ENCODE measurements at places on chromosomes 16 and 17. TPM values are rescaled to one million over a fixed set of nuclear protein-coding genes. Genes with fewer than 3 reads are reported as not detected.

Gene SOCS1
- total RNA-seq = 10.7 TPM

- peak overlapping the region; percentile 90 for H3K4me3 ChIP-seq
- peak; percentile 70 for DNase-seq
- H3K36me3 ChIP-seq = no peaks in the 10 kb centered on the region
- peak overlapping the region; percentile 82 for H3K27ac ChIP-seq
Measured at GRCh38 chr17:4949321-4950074, 1.2 kb upstream of the PFN1 start.

DNA sequence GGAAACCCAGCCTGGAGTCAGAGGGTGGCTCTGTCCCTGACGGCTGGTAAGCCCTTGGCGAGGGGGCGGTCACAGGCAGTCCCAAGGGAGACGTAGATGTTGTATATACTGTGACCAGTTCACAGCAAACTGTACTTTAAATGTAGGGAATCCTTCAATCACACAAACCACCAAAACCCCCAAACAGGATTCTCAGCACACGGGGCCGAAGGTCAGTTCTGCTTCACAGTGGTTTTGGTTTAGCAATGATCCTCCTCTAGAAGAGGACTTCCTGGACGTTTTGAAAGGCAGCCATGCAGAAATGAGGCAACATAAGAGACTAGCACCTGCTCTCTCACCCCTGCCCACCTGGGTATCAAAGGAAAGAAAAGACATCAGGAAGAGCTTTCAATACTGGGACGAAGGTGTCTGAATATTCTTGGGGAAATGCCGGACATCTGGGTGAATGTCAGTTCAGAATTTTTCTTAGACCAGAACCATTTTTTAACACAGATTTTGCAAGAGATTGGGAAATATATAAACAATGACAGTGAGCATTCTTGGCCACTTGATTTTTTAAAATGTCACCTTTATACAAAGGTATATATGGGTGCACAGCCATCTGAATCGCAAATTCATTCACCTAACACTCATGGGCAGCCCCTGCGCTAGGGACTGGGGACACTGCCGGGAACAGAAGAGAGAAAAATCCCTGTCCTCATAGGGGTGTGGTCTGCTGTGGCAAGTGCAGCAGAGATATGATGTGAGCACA is 74.2 kb downstream of the CRISPLD2 start:
- no peak overlapping the region for H3K27ac ChIP-seq
- no peaks in the 10 kb centered on the region for H3K36me3 ChIP-seq
- DNase-seq = no peak
- peaks cover 7% of the 10 kb centered on the region for H3K4me1 ChIP-seq
- no peak overlapping the region for H3K4me3 ChIP-seq

- H3K27ac ChIP-seq = no peak overlapping the region
- no peaks in the 10 kb centered on the region for H3K36me3 ChIP-seq
- H3K4me3 ChIP-seq = no peak overlapping the region
- DNase-seq = no peak
- H3K4me1 ChIP-seq = peaks cover 3% of the 10 kb centered on the region
Measured at GRCh38 chr16:57867000-57867561, 64.8 kb upstream of the KIFC3 start.

Gene MAPT
- total RNA-seq = 5.0 TPM

DNA sequence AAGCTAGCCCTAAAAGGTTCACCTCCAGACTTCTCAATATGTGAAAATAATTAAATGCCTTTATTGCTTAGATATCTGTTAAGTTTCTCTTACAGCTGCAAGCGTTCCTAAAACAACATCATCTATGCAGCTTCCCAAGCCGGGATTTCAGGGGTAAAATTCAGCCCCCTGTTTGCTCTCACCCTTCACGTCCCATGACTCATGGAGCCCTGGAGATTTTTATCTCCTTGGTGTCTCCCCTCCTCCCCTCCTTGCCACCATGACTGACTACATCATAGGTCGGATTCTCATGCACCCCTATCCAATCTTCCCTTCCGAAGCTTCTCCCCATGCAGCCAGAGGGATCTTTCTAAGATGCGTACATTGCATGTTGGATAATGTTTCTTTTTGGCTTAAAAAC is 21.0 kb upstream of the CACNG4 start:
- no peaks in the 10 kb centered on the region for H3K27me3 ChIP-seq
- no peak overlapping the region for H3K4me3 ChIP-seq
- no peaks in the 10 kb centered on the region for H3K4me1 ChIP-seq
- H3K27ac ChIP-seq = no peak overlapping the region
- DNase-seq = no peak

Gene RAB37
- total RNA-seq = 0.94 TPM

Gene C17orf50
- 48.8 TPM for total RNA-seq

DNA sequence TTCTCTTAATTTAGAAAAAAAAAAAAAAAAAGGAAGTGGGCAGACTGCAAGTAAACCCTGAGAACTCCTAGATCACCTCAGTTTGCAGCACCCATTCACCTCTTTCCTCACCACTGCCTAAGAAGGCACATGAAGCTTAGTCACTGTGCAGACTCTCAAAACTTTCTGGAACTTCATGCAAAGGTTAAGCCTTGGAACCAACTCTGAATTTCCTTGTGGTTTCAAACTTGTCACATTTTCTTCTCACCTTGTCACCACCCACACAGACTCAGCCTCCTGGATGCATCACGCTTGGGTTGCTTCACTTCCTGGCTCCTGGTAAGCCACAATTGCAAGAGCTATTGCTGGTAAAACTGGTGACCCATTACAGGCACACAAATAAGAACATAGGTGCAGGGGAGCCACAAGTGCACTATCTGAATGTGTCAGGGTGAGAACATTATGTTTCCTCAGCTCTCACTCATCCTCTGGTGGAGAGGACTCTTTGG is 15.0 kb upstream of the CPD start:
- H3K27me3 ChIP-seq = no peaks in the 10 kb centered on the region
- no peaks in the 10 kb centered on the region for H3K36me3 ChIP-seq
- no peak overlapping the region for H3K27ac ChIP-seq
- H3K4me3 ChIP-seq = no peak overlapping the region

GRCh38 chr17:67994817-67995569 is 1.3 kb downstream of the C17orf58 start:
- peak overlapping the region; percentile 64 for H3K4me3 ChIP-seq
- peaks cover 5% of the 10 kb centered on the region for H3K4me1 ChIP-seq
- H3K36me3 ChIP-seq = no peaks in the 10 kb centered on the region
- H3K27ac ChIP-seq = no peak overlapping the region
- no peak for DNase-seq

DNA sequence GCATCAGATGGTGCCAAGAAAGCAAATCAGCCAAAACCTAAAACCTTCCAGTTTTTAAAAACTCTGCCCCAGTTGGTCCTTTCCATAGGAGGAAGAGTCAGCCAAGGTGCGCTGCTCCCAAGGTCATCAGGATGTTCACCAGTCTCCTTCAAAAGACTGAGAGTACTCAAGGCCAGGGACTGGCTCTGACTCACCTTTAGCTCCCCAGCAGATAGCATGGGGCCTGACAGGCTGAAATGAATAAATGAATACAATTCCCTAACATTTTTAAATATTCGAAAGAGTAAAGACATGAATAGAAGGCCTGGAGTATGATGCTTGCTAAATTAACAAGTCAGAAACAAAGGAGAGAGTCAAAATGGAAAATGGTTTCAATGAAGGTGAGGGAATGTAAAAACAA is 19.2 kb downstream of the EFTUD2 start:
- DNase-seq = no peak
- H3K27me3 ChIP-seq = no peaks in the 10 kb centered on the region
- no peak overlapping the region for H3K4me3 ChIP-seq
- H3K36me3 ChIP-seq = no peaks in the 10 kb centered on the region
- no peaks in the 10 kb centered on the region for H3K4me1 ChIP-seq
- H3K27ac ChIP-seq = no peak overlapping the region

Gene VTN
- total RNA-seq = 9.7 TPM

DNA sequence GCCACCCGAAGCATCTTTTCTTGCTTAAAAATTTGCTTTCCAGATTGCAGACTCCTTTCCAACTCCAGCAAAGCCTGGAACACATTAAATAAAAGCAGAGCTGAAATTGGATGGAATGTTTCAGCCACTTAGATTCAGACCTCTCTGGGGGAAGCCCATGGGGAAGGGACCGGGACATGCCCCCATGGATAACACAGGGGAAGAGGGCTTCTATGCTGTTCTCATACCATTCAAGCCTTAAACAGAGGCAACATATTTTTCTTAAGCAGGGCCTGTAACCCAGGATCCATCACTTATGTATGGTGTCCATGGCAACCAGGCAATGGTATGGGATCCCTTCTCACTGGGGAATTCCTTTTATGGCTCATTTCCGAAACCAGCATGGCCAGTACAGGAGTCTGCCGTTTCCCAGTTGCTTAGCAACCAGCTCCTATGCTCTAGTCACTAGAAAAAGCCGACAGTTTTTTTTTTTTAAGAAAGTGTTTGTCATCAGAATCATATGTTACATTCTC is 62.0 kb upstream of the MARCHF10 start:
- no peak overlapping the region for H3K4me3 ChIP-seq
- H3K27me3 ChIP-seq = no peaks in the 10 kb centered on the region
- no peak overlapping the region for H3K27ac ChIP-seq
- H3K4me1 ChIP-seq = peaks cover 5% of the 10 kb centered on the region

Gene MMP28
- total RNA-seq = 237 TPM

GRCh38 chr16:3198334-3199072 is 10.5 kb downstream of the OR1F1 start:
- DNase-seq = no peak
- no peak overlapping the region for H3K4me3 ChIP-seq
- H3K27ac ChIP-seq = no peak overlapping the region
- H3K4me1 ChIP-seq = no peaks in the 10 kb centered on the region
- no peaks in the 10 kb centered on the region for H3K36me3 ChIP-seq
- no peaks in the 10 kb centered on the region for H3K27me3 ChIP-seq

- no peaks in the 10 kb centered on the region for H3K36me3 ChIP-seq
- peak; percentile 33 for DNase-seq
- H3K27me3 ChIP-seq = no peaks in the 10 kb centered on the region
- peak overlapping the region; percentile 85 for H3K4me3 ChIP-seq
- peak overlapping the region; percentile 63 for H3K27ac ChIP-seq
Measured at GRCh38 chr16:50025537-50025931, 509 bp downstream of the CNEP1R1 start.

GRCh38 chr17:77684803-77685798 is 273.4 kb upstream of the TNRC6C start:
- peaks cover 7% of the 10 kb centered on the region for H3K4me1 ChIP-seq
- H3K27ac ChIP-seq = no peak overlapping the region
- H3K27me3 ChIP-seq = no peaks in the 10 kb centered on the region
- DNase-seq = no peak

GRCh38 chr17:59004338-59005111 is 102.2 kb downstream of the TRIM37 start:
- no peak overlapping the region for H3K4me3 ChIP-seq
- H3K27me3 ChIP-seq = no peaks in the 10 kb centered on the region
- peaks cover 8% of the 10 kb centered on the region for H3K4me1 ChIP-seq
- no peak overlapping the region for H3K27ac ChIP-seq
- DNase-seq = peak; percentile 83

DNA sequence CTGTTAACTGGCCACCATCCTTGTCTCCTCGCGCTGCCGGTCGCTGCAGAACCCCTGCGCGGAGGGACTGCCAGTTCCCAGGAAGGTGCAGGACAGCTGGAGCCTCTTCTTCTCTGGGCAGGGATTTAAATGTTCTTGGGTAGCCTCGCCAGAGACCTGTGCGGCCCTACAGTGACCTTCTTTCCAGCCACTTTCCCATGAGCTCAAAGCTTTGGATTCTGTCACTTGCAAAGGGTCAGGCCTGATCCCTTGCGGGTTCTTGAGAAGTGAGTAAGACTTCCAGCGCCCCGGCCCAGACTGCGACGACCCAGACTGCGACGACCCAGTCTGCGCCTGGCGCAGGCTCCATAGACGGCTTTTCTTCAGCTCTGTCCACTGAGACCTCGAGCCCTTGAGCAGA is 1.4 kb upstream of the SLFN5 start:
- H3K27me3 ChIP-seq = no peaks in the 10 kb centered on the region
- DNase-seq = no peak
- H3K27ac ChIP-seq = no peak overlapping the region
- peak overlapping the region; percentile 62 for H3K4me3 ChIP-seq

DNA sequence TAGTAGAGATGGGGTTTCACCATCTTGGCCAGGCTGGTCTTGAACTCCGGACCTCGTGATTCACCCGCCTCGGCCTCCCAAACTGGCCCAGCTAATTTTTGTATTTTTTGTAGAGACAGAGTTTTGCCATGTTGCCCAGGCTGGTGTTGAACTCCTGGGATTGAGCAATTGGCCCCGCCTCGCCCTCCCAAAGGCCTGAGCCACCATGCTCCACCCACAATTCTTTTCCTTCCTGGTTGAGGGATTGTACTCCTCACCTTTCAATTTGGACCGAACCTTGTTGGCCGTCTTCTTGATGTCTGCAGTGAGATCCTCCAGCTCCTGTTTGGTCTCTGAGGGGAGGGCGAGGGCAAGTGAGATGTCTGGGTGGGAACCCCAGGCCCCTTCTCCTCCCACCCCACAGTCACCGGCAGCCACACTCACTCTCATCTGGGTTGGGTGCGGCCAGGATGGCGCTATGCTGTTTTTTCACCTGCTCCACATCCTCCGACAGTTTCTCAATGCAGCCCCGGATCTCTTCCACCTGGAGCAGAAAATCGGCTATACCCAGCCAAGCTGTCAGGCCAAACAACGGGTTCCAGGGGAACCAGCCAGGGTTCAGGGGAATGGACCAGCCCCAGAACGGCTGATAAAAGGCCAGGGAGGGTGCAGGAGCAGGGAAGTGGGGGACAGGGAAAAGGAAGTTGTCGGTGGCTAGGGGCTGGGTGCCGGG is 9.6 kb downstream of the STX1B start:
- H3K27me3 ChIP-seq = no peaks in the 10 kb centered on the region
- H3K27ac ChIP-seq = no peak overlapping the region
- no peak for DNase-seq
- H3K36me3 ChIP-seq = no peaks in the 10 kb centered on the region

Gene TPSG1
- total RNA-seq = 1.2 TPM

DNA sequence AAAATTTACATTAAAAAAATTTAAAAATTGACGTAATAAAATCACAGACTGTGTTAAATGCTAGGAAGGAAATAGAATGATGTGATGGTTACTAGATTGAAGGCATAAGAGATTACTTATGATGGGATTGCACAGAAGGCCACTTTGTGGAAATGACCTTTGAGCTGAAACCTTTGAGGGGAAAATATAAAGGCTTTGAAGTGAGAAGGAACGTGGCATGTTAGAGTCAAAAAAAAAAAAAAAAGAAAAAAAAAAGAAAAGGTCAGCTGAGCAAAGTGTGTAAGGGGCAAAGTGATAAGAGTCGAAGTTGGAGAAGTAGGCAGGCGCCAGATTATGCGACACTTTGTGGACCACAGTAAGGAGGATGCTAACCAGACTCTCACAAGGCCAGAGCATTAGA is 3.6 kb upstream of the PSMD11 start:
- H3K4me3 ChIP-seq = no peak overlapping the region
- H3K36me3 ChIP-seq = no peaks in the 10 kb centered on the region
- H3K27ac ChIP-seq = no peak overlapping the region

Gene FAM20A
- total RNA-seq = 96.0 TPM

- no peaks in the 10 kb centered on the region for H3K36me3 ChIP-seq
- H3K4me3 ChIP-seq = no peak overlapping the region
- H3K27me3 ChIP-seq = no peaks in the 10 kb centered on the region
- H3K27ac ChIP-seq = no peak overlapping the region
Measured at GRCh38 chr17:79033741-79034501, 10.0 kb downstream of the C1QTNF1 start.

Measured in testis (tissue), 5 donors.